ENCODE measurements at places on chromosomes 6 and 20. TPM values are rescaled to one million over a fixed set of nuclear protein-coding genes. Genes with fewer than 3 reads are reported as not detected.

ANKRD6 gene
- total RNA-seq: 8.1 TPM

DDR1 gene
- 13.8 TPM for total RNA-seq

B3GAT2 gene
- not detected for total RNA-seq

ZSCAN23 gene
- total RNA-seq: 4.5 TPM

EYA2 gene
- total RNA-seq: 2.6 TPM

PLG gene
- not detected for total RNA-seq

SIRPA gene
- total RNA-seq: 5.8 TPM

MUCL3 gene
- total RNA-seq: not detected

ZNF165 gene
- total RNA-seq: 0.32 TPM

ADTRP gene
- total RNA-seq: 0.81 TPM

MUC21 gene
- not detected for total RNA-seq

WFDC12 gene
- total RNA-seq: not detected

RPS6KA2 gene
- total RNA-seq: 106 TPM

LAMA5 gene
- 12.8 TPM for total RNA-seq

ALDH8A1 gene
- total RNA-seq: 0.16 TPM

HEY2 gene
- 2.3 TPM for total RNA-seq

RAET1L gene
- not detected for total RNA-seq

RBM24 gene
- total RNA-seq: 1.7 TPM

RGS17 gene
- total RNA-seq: 2.6 TPM

UBD gene
- total RNA-seq: not detected
